ENCODE measurements at places on chromosomes 6 and 20.

DNA sequence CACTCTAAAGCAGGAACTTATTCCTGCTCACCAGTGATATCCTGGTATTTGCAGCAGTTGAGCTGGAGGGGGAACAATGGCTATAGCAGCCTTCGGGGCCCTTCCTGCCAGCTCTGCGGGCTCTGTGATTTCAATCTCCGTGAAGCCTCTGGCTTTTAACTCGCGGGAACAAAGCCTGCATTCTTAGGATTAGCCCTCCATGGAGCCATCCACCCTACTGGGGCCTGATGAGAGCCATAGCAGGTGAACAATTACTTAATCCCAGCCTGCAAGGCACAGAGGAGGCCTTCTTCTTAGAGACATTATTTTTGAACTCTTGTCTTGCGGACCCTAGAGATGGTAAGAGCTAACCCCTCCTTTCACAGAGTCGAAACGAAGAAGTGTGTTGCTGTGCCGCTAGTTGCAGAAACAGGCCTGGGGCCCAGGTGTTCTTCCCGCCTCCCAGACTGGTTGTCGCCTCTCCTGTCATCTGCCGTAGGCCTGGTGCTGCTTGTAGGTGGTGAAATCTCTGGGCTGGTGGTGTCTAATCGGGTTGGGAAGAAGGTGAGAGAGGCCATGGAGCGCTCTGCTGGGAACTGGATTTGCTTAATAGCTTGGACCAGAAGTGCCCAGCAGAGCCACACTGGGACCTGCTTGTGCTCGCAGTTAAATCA, 9.7 kb downstream of the GHRH start:
- DNase-seq = no peak

DNA sequence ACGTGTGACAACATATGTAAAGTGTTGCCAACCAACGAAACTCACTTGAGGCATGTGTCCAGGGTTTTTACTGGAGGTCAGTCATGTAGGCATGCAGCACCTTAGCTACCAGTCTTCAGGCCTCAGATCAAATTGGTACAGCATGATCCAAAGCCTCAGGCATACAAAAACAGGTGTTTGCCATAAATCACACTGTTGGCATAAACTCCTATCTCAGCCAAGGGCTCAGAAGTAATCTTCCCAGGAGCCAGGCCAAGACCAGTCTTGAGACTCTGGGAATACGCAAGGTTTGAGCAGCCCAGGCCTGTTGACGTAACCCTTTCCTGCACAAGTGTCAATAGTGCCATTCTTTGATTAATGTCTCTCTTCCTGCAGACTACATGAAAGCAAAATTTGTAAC, 163.5 kb downstream of the PRL start:
- no peak for DNase-seq

- DNase-seq = no peak
These were observed 4.0 kb upstream of the ATP9A start for GRCh38 chr20:51772236-51772635.

DNA sequence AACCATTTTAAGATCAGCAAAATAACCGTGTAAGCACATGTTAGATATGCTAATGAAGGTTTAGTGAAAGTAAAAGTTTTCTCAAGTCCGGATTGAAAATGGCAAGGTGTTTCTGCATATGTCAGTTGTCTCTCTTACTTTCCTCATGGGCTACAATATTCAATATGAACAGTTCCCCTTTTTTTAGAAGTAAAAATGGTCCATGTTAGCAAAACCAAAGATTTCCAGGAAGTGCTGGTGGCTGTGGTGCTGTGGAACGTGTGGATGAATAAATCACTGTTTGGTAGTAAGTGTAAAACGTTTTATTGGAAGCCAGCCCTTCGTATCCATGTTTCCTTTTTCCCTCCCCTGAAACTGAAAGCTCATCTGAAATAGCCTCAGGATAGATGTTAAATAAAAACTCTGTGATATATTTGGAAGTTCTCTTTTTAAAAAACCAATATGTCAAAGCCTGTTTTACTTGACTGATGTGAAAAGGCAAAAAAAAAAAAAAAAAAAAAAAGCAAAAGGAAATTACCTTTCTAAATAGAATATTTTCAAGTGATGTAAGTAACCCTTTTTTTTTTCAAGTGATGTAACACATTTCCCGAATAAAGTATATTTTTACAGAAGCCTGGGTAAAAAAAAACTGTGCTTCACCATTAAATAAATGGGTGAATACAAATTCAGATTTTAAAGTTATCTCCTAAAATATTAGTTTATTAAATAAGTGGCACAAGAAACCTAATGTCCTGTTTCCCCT, 41.9 kb downstream of the PLEKHG1 start:
- no peak for DNase-seq

- DNase-seq = no peak
These were observed 117.1 kb upstream of the EEF1E1 start for GRCh38 chr6:8219352-8219943.

- DNase-seq = no peak
These were observed 72.6 kb downstream of the PXDC1 start for GRCh38 chr6:3678946-3679345.
